ENCODE measurements at places on chromosomes 3 and 15.

DNA sequence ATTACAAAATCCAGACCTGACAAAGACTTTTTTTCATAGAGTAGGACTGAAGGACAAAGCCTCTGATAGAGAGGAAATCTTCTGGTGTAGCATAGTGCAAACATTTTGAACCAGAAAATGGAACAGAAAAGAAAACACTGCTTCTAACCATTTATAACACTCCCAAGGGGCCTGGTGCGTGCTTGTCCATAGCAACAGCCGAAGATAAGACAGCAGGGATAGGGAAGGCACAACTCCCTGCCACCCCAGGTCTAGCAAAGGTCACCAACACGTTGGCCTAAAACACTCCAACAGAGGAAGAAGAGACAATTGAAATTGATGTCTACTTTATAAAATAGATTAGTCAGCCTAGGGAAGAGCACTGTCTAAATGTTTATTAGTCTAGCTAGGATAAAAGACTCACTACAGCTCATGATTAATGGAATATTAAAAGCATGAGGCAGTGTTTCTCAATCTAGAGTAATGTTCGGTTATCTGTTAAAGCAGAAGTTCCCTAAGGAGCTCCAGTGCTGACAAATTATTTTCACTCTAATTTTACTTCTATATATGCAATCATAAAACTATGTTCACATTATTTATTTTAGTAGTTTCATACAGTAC lies 145.2 kb downstream of the P3H2 start:
- DNase-seq: no peak

DNA sequence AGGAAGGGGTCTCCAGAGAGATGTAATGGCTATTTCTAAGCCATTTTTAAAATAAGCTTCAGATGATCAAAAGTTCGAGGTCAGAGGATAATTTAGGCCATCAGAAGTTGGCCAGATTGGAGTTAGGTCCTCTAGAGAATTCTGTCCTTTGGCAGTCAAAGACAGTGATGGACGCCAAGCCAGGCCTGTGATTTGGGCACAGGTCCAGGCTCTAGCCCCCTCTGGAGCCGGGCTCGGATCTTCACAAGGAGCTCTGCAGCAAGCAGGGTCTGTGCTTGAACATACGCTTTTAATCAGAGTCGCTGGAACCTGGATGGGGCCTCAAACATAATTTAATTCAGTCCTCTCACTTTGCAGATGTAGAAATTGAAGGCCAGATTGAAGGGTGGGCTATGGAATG lies 151.4 kb upstream of the BCL6 start:
- no peak for DNase-seq

- no peak for DNase-seq
Measured at GRCh38 chr15:67843092-67843501, 3.3 kb upstream of the RNU6-1 start.

DNA sequence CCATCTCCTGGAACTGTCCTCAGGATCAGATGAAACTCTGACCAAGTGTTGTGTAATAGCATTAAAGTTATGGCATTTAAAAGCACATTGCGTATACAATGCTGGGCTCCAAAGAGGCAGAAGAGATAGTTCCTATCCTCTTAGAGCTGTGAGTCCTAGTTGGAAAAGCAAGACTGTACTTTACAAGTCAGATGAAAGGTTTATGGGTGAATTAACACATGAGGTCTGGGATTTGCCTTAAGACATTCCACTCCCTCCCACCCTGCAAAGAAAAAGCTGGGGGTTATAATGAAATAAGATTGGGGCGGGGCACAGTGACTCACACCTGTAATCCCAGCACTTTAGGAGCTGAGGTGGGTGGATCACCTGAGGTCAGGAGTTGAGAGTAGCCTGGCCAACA lies 35.6 kb downstream of the SNAPC5 start:
- no peak for DNase-seq

DNA sequence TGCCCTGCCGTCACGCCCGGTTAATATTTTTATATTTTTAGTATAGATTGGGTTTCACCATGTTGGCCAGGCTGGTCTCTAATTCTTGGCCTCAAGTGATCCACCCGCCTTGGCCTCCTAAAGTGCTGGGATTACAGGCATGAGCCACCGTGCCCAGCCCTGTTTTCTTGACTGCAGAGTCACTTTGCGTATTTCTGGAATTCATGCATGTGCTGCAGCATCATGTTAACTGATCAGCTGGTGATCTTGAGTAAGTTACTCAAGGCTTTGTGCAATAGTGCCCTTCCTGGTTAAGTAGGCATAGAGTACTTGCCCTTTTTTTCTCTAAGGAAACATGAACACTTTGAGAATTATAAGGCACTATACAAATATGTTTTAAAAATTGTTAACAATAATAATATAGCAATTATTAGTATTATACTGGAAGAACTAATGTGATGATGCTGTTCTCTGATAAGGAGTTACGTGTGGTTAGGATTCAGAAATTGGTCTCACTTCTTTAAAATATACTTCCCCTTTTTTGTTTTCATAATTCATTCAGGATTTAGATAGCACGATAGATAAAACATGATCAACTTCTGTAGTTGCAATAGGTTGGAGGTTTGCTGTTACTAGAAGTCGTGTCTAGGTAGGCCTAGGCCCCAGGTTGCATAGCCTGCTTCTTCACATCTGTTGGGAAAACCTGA lies 33.6 kb downstream of the GPR171 start:
- no peak for DNase-seq

DNA sequence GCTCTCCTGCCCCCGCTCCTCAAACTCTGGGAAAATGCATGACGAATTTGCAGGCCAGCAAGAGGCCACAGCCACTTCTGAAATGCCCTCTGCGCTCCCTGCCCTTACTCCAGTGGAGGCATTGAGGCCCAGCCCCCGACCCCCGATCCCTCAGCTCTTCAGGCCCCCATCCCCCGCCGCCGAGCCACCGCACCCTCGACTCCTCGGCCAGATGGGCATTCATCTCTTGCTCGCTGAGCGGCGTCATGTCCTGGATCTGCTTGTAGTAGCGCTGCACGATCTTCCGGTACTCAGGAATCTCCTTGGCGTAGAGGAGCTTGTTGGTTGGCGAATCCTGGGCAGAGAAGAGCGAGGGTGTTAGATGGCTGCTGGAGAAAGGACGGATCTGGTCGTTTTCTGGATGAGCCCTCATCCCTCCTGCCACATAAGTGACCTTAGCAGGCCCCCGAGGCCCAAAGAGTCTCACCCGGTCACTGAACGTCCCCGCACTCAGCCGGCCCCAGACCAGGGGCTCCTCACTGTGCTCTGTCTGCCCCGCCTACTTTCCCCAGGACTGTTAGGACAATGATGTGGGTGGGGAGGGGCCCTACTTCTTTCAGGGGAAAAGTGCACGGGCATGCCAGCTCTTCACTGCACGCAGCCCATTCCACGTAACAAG lies 14.0 kb downstream of the H1-8 start:
- DNase-seq: no peak

Measured in CD4-positive, alpha-beta T cell treated with Interleukin-4 for 1 hour (primary cell).